ENCODE measurements at places on chromosomes 2 and 18.

GRCh38 chr2:125175415-125175814 is 1150.3 kb downstream of the CNTNAP5 start:
- no peak for DNase-seq

- DNase-seq = no peak
Measured at GRCh38 chr2:142754182-142754581, 123.3 kb upstream of the KYNU start.

DNA sequence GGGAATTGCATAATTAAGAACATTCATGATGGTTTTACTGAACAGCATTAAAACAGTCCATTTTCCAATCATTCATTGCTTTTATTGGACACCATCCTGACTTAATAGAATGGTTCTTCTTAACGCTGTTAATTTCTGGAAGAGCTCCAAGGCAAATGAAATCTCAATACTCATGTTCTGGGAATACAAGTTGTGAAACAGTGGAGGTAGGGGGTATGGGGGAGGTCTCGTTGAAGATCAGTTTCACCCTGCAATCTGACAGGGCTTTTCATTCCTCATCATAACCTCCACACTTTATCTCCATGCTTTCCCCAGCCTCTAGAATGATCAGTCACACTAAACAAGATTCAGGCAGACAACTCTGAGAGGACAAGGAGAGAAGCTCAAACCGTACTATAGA is 113.6 kb downstream of the ETAA1 start:
- DNase-seq = no peak

- DNase-seq = no peak
Measured at GRCh38 chr2:201984800-201985525, 48.7 kb upstream of the FZD7 start.

GRCh38 chr18:9055626-9056025 is 46.9 kb upstream of the NDUFV2 start:
- DNase-seq = no peak

GRCh38 chr18:79367989-79368388 is 27.7 kb upstream of the NFATC1 start:
- no peak for DNase-seq

GRCh38 chr18:24499814-24500213 is 39.4 kb downstream of the HRH4 start:
- no peak for DNase-seq

GRCh38 chr2:105885456-105885855 is 140.7 kb downstream of the NCK2 start:
- DNase-seq = no peak

DNA sequence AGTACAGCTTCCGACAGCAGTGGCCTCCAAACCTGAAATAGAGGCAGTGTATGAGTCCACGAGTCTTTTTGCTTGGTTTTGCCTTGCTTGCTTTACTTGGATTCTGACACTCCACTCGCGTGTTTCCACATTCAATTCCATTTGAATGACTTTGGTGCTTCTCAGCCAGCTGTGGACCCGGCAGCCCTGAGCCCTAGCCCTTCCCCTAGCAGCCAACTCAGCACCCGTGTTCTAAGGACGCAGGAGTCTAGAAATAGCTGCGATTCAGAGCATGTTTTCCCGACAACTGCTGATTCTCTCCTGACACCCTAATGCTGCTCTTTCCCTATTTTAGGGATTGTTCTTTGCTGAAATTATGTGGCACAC is 20.6 kb downstream of the LRRFIP1 start:
- no peak for DNase-seq

- DNase-seq = no peak
Measured at GRCh38 chr2:127155947-127156346, 49.0 kb upstream of the BIN1 start.

DNA sequence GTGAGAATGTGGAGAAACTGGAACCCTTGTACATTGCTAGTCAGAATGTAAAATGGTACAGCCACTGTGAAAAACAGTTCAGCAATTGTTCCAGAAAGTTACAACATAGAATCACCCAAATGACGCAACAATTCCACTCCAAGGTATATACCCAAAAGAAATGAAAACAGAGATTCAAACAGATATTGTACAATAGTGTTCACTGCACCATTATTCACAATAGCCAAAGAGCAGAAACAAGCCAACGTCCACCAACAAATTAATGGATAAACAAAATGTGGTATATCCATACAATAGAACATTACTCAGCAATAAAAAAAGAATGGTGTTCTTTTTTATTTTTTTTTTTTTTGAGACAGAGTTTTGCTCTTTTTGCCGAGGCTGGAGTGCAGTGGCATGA is 10.9 kb downstream of the CLASP1 start:
- DNase-seq = no peak

DNA sequence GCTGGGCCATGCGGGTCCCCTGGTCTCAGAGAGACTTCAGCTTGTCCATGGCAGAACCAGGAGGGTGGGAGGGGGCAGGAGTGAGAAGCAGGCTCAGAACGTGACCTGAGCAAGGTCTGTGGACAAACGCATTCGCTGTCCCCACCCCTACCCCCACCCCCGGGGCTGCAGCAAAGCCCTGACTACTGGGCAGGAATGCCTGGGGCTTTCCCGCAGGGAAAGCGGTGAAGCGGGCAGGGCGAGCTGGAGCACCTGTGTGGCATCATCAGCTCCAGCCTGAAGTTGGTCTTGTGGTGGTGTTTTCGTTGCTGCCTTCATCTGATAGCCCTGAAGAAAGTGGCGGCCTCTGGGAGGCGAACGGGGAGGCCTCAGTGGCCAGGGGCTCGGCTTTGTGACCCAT is 26.1 kb upstream of the ALKAL2 start:
- no peak for DNase-seq

DNA sequence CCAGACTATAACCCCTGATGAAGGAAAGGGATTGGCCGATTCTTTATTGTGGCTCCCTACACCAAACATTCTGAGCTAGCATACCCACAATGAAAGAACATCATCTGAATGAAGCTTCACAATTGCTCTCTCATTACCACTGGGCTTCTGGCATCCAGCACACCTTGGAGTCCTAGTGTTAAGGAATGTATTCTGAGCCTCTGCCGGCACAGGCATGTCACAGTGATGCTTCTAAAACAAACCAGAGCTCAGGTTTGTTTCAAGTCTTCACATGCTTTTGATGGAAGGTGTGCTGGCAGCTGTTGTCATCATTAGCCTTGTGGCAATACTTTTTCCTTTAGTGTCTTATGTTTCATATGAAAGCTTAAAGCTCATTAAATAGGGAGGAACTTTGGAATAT is 76.3 kb upstream of the RBBP8 start:
- DNase-seq = no peak

DNA sequence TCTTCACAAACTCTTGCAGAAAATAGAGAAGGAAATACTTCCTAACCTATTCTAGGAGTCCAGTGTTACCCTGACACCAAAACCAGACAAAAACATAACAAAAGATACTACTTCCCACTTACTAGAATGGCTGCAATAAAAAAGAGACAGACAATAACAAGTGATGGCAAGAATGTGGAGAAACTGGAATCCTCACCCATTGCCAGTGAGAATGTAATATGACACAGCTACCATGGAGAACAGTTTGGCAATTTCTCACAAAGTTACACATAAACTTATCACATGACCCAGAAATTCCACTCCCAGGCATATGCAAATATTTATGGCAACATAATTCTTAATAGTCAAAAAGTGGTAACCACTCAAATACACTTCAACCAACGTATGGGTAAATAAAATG is 209.8 kb upstream of the CTAGE1 start:
- DNase-seq = no peak

Data from suppressor macrophage treated with lipopolysaccharide for 4 hours (primary cell).